CD4-positive, alpha-beta T cell treated with Interleukin-1 beta for 1 hour (primary cell): ENCODE measurements at places on chromosomes 5 and 9.
A peak's percentile ranks its signal among the peaks of the same experiment; 100 is the strongest.

- no peak for DNase-seq
These were observed 28.9 kb downstream of the FYB1 start for GRCh38 chr5:39190311-39191102.

DNA sequence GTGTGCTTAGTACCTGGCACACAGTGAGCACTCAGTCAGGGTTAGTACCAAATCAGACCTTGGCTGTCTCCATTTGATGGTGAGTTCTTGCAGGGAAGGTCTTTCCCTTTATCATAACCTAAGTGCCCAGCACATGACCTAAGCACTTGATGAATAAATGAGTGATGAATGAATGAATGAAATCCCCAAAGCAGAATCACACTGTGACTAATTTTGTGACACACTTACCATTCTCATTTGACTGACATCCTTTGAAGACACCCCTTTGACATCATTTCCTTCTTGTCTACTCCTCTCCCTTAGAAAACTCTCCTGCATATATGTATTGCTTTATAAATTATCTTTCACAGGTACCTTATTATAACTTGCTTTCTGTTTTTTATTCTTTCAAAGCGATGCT is 130.2 kb upstream of the ELL2 start:
- DNase-seq = no peak

DNA sequence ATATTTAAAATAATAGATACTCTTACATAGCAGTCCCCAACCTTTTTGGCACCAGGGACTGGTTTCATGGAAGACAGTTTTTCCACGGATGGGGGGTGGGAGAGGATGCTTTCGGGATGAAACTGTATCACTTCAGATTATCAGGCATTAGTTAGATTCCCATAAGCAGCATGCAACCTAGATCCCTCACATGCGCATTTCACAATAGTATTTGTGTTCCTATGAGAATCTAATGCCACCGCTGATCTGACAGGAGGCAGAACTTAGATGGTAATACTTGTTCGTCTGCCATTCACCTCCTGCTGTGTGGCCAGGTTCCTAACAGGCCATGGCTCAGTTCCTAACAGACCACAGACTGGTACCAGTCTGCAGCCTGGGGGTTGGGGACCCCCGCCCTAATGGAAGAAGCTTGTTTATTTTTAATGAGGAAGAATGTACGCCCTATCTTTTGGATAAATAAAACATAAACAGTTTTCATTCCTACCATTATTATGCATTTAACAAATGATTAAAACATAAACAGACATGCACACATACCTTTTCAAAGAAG is 187.7 kb downstream of the ZSWIM6 start:
- no peak for DNase-seq

- DNase-seq = no peak
These were observed 39.9 kb upstream of the SMIM15 start for GRCh38 chr5:61202213-61202612.

DNA sequence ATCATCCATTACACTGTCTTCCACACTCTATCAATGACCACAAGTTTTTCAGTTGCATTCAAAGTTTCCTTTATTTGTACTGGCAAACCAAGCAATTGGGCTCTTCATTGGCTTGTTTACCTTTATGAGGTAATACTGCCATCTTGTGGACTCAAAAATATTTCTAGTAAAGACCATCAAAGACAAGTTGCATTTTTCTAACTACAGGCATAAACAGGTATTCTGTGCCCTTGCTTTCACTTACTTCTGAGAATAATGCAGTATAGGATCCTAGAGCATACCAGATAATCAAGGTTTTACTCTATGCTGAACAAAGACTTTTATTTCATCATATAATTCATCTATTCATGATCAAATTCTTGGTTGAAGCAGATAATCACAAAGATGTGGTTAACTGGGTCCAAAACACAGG is 173.7 kb upstream of the POU5F2 start:
- peak; percentile 51 for DNase-seq

GRCh38 chr5:154712518-154713437 is 42.4 kb upstream of the LARP1 start:
- no peak for DNase-seq
